Natural killer cell (primary cell): ENCODE measurements at places on chromosomes 5 and 9. TPM values are rescaled to one million over a fixed set of nuclear protein-coding genes. Genes with fewer than 3 reads are reported as not detected.
A peak's percentile ranks its signal among the peaks of the same experiment; 100 is the strongest.

The STK32A gene
- total RNA-seq = not detected

The LCN2 gene
- not detected for total RNA-seq

- peak; percentile 14 for DNase-seq
Measured at GRCh38 chr5:122076669-122077365, 1.2 kb downstream of the LOX start.

DNA sequence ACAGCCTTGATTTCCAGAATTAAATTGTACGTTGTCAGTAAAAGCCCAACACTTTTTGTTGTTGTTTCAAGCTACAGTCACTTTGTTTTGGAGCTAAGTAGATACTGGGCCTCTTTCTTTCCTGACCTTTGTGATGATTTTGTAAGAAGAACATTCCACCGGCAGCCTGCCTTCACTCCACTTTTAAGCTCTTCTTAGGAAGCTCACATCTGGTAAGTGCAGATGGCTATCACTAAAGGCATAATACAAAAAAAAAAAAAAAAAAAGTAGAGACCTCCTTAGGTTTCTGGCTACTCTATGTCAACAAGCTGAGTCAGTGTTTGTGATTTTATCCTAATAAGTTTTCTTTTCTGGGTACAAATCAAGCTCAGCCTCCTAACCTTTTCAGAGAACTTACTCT lies 1922.1 kb upstream of the WWC1 start:
- DNase-seq = no peak

DNA sequence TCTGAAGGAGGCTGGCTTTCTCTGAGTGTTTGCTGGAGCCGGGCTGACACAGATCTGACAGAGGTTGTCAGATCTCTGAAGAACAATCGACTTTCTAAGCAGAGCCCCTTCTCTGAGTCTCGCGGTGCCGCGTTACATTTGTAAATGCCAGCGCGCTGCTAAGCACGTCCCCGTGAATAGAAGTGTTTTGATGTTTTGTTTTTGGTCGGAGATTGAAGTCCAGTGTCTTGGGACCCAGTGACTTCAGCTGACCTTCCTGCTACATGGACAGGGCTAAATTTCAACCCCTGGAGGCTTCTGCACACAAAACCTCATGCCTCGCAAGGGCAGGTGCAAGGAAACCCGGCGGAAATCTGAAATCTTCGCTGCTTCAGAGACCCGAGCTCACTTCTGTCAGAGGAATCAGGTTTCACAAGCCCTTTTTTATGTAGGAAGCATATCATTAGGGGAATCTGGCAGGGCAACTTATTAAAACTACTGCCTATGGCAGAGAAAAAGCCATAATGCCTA lies 27.2 kb downstream of the NEUROG1 start:
- no peak for DNase-seq

GRCh38 chr5:155091768-155092717 lies 78.5 kb downstream of the KIF4B start:
- no peak for DNase-seq

GRCh38 chr9:72586388-72587130 lies 65.2 kb downstream of the TMC1 start:
- DNase-seq = no peak

- DNase-seq = no peak
Measured at GRCh38 chr5:133195250-133195649, 143.4 kb downstream of the HSPA4 start.
